ENCODE measurements at places on chromosomes 3 and 15.

DNA sequence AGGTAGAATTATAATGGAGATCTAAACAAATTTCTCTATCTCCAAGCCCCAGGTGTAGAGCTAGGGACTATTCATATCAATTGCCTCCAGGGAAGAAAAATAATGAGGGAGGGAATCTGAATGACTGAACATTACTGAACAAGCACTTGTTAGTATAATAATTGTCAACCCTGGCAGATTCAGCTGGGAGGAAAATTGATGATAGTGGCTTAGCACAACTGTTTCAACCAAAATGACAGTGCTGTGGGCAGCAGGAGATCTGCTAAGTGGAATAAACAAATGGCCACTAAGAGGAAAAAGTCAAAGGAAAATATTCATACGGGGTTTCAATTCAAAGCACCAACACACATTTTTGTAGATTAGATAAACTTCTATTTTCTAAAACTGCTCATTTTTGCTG is 294.9 kb upstream of the ZNF385D start:
- no peak for DNase-seq

GRCh38 chr3:64830681-64831080 is 142.9 kb upstream of the ADAMTS9 start:
- DNase-seq: no peak

DNA sequence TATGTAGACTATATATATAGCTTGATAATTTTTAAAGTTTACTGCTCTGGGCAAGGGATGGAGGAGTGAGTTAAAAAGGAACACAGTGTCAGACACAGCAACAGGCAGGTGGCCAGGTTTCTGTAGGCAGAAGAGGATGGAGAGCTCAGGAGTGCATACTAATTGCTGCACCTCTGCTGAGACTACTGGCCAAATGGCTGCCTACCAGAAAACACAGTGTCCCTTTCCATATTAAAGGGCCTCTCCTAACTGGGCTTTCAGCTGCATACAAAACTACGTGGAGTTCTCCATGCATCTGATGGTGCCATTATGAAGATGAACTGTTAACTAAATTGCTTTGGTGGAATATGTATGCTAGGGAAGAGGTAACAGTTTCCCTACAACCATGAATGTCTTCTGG is 1.8 kb downstream of the ATP13A4 start:
- DNase-seq: no peak

GRCh38 chr3:64059484-64060175 is 36.3 kb upstream of the PSMD6 start:
- no peak for DNase-seq

- peak; percentile 73 for DNase-seq
These were observed 53.0 kb upstream of the KPNA4 start for GRCh38 chr3:160618363-160618762.

GRCh38 chr3:119380697-119381096 is 82.7 kb downstream of the TMEM39A start:
- no peak for DNase-seq

GRCh38 chr3:3603351-3603750 is 195.9 kb upstream of the LRRN1 start:
- no peak for DNase-seq

DNA sequence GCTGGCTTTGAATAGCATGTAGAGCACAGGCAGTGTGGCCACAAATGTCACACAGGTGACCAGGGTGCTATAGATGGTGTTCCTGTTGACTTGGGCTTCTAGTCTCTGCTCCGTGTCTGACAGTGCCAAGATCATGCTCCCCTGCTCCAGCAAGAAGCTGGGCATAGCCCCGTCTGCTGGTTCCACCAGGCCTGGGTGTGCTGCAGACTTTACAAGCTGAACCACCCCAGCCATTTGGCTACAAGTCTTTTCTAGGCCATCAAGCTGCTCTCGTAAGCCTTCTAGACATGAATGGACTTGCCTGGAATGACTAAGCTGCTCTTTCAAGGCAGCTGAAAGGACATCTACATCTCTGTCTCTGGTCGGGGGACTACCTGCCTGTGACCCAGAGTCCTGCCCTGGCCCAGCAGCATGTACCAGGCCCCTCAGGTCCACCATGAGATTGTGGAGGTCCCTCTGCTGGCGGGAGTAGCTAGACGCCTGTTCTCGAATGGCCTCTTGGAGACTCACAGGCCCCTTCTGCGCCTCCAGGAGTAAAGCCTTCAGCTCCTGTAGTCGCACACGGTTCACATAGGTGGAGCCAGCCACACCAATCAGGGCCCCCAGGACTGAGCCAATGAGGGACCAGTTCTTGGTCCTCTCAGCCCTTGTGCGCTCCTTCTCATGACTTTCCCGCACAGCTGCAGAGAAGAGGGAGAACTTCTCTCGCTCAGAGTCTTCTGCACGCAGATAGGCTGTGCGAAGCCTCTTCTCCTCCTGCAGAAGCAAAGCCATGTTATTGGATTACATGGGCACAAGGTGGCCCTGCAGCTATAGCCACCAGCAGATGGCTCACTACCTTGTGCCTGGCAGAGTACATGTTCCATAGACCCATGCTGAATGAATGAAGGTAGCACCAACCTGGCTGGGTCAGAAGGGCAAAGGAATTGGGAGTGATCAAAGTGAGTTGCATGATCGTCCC is 2.8 kb upstream of the PLXNB1 start:
- DNase-seq: no peak

Measured in left lobe of liver (tissue), 2 donors.